ENCODE measurements at places on chromosomes 4 and X. TPM values are rescaled to one million over a fixed set of nuclear protein-coding genes. Genes with fewer than 3 reads are reported as not detected.

SLC26A1 gene
- total RNA-seq: 0.26 TPM

GAGE1 gene
- total RNA-seq: not detected

TRIM2 gene
- 0.54 TPM for total RNA-seq

CSAG2 gene
- not detected for total RNA-seq

ADH1B gene
- not detected for total RNA-seq
